NK-92 treated with Interleukin-12 subunit alpha and Interleukin-12 subunit beta, amount 100 ng/mL, for 24 hours (cell line): ENCODE measurements at places on chromosomes 7 and 10.

DNA sequence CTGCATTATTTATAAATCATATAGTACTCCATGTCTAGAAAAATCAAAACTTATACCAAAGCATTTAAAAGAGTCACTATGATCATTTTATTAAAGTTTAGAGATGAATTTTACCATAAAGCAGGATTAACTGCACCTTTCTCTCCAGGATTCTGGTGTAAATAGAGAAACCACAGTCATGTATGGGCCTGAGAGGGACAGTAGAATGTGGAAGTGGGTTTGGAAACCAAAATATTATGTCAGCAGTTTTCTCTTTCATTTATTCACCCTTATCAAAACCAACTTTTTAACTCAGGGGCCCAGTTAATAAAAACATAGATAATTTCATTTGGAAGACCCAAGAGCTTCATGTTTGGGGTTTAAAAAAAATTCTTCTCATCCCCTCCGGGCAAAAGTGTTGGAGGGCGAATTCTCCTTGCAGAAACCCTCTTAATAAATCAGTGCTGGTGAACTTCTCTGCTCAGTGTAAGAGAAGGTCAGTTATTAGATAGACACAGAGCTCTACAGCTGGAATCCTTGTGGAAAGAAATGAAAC is 266.2 kb downstream of the CREB5 start:
- DNase-seq: no peak

DNA sequence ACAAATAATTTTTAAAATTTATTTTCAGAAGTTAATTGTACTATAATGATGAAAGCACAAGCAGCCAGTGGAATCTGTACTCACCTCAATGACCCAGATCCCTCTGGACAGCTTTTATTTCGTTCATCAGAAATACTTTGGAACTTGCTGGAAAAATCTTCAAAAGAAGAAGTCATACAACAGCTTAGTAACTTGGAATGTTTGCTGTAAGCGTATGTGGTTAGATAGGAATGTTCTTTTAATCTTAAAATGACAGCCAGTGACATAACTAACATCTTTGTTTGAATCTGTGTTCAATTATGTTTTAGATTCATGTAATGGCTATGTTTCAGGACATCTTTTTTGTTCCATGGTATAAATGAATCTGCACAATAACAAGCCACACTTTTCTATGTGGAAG is 26.8 kb downstream of the CFAP69 start:
- no peak for DNase-seq

- DNase-seq: no peak
These were observed 21.6 kb upstream of the GIMAP8 start for GRCh38 chr7:150428671-150429451.

DNA sequence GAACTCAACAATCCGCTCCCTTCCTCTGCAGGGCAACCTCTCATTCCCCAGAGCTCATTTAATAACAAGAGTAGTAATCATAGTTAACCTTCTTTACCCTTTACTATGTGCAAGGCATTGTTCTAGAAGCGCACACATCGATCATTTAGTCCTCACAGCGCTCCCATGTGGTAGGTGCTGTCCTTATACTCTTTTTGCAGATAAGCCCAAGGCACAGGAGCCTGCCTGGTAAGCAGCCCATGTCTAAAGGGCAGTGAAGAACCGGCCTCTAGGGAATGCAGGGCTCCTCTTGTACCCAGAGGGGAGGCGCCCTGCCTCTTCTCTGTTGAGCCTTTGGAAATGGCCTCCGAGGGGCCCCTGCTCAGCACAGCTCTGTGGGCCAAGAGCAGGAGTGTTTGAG is 14.3 kb downstream of the CHST3 start:
- DNase-seq: no peak

DNA sequence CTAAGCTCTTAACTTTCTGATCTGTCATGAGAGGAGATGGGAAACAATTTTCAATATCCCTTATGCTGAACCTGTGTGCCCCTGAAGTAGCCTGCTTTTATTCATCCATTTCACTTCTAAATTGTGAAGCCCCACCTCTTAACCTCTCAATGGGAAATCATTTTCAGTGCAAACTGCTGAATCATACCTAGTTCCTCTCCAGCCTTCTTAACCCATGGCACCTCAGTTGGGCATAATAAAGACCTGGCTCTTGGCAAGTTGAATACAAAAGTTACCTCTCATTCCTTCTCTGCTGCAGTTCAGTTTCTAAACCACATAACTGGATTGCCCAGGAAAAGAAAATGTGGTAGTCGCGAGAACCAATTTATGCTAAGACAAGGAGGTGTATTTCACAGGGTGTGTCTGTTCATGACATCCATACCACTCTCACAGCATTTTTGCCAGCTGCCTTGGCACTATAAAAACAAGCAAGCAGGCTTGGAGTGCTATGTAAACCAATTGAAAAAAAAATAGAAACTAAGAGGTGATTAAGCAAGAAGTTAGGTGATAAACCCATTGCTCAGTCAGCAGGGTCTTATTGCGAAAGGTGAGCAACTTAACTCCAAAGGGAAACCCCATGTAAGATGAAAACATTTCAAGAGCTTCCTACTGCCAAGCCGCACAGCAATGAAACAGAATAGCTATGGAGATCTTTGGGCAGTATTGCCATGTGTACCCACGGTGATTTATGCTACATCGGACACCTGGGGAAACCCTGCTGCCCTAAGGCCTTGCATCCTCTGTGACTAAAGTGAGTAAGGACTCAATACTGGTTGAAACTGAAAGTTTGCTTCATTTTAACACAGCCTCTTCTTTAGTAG is 57.0 kb upstream of the DKK1 start:
- DNase-seq: peak; percentile 42

GRCh38 chr7:41698726-41699125 is 4.2 kb downstream of the INHBA start:
- no peak for DNase-seq

DNA sequence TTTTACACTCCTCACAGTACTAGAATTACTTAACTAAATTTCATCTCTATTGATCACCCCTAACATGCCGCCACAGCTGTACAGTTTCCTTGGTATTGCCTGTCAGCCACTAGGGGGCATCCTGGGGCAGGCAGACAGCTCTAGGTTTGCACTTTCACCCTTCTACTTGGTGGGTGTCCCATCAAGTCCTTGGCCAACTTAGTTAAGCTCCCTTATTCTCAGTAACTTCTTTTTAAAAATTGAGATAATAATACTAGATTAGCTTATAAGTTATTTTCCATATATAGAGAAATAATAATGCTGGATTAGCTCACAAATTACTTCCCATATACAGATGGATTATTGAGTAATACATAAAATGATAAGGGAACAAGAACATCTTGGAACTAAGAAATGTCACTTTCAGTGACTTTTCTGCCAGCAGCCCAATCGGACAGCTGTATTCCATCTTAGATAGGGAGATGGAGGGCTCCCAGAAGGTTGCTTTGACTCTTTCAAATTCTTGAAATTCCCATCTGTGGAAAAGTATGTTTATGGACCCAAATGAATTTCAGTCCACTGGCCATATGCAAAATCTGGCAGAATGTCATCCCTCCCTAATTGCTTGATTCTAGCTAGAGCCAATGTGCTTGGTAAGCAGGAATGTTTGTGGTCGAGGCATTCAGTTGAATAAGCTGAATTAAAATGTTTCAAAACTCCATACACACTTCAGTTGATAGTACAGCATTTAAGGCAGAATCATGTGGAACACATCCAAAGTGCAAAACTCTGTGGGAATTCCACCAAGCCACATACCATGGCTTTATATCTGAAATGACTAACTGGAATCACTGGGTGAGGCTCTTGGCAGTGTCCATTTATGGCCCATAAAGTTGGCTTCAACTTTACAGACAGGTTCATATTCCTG is 309.7 kb downstream of the CSTF2T start:
- peak; percentile 15 for DNase-seq

- no peak for DNase-seq
These were observed 10.5 kb downstream of the NOD1 start for GRCh38 chr7:30468041-30468440.
